ENCODE measurements at places on chromosomes 4 and X.
A peak's percentile ranks its signal among the peaks of the same experiment; 100 is the strongest.

GRCh38 chr4:41365681-41366080, 109.0 kb downstream of the UCHL1 start:
- DNase-seq: no peak

GRCh38 chr4:47010912-47011446, 17.6 kb upstream of the GABRA4 start:
- no peak for DNase-seq

- no peak for DNase-seq
These were observed 29.4 kb upstream of the KIAA0232 start for GRCh38 chr4:6753103-6753560.

DNA sequence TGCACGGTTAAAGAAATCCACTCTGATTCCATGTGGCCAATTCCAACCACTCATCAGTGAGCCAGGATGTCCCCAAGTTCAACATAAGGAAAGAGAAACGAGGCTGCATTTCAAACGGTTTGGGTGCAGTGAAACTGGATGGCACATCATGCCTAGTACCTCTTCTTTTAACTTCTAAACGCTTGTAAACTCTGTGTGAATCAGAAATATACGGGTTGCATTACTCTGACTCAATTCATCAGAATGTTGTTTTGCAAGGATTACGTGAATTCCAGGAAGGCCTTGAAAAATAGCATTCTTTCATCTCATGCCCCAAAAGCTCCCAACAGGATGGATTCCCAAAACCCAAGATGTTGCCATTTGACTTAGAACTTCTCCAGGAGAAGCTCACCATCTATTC, 270.4 kb downstream of the LDB2 start:
- DNase-seq: no peak

DNA sequence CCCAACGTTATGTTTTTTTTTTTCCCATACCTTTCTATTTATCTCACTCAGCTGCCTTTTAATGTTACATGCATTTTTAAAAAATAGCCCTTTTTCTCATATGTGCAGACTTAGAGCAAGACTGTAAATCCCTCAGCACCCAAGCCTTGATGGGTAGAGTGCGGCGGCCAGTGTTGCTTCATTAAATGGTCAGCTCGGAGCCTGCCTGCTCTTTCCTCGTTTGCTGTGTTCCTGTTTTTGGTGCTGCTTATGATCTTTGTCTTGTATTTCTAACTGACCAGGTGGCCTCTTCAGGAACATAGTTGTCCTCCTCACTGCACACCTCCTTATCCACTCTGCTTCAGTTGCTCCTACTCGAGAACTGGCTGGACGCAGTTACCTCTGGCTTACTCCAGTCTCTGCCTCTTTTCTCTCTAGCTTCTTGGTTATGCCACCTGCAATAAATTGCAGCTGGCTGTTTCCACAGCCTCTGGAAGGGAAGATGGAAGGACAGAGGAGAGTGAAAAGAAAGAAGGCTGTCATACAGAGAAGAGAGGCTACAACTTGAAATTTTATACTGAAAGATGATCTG, 10.7 kb downstream of the RBPJ start:
- no peak for DNase-seq

DNA sequence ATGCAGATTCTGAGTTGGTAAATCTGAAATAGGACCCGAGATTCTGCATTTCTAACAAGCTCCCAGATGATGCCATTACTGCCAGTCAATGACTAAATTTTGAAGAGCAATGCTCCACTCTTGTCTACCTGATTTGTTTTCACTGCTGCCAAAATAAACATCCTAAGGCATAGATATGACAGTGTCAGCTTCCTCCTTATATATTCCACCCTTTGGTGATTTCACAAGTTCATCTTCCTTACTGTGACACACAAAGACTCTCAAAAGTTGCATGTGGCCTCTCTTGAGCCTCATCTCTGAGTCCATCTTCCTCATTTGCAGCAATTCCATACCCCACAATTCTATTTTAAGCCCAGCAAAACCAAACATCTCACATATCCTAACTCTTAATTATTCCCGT, 110.9 kb downstream of the FBXW7 start:
- DNase-seq: no peak

GRCh38 chr4:104352211-104352610, 142.5 kb downstream of the CXXC4 start:
- DNase-seq: no peak

GRCh38 chr4:101710806-101711205, 79.7 kb upstream of the BANK1 start:
- DNase-seq: no peak

DNA sequence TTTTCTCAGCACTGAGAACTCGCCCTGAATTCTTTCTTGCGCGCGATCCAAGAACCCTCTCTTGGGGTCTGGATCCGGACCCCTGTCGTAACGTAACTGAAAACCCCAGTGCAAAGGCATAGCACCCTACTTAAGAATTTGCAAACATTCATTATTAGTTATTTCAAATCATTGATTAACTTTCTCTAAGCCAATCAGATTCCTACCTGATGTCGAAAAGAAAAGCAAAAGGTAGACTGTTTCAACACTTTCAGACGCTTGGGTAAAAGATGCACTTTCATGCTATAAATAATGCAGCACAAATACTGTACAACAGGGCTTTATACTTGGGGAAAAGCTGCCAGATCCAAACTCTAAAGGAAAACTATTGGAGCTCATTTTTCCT, 817 bp upstream of the WDR19 start:
- no peak for DNase-seq

- DNase-seq: peak; percentile 42
These were observed 31.5 kb downstream of the PRPS1 start for GRCh38 chrX:107659768-107660167.

DNA sequence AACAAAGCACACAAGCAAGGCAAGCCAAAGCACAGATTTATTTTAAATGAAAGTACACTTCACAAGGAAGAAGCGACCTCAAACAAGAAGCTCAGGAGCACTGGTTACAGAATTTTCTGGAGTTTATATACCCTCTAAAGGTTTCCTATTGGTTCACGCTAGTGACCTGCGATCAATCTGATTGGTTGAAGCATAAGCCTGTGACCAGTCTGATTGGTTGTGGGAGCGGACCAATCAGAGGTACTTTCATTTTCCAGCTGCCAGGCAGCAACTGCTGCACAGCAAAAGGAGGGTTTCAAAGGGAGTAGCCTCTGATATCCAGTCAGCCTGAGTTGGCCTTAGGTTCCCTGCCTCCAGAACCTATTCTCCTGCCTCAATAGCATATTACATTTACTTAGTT, 4.6 kb upstream of the AREG start:
- no peak for DNase-seq

DNA sequence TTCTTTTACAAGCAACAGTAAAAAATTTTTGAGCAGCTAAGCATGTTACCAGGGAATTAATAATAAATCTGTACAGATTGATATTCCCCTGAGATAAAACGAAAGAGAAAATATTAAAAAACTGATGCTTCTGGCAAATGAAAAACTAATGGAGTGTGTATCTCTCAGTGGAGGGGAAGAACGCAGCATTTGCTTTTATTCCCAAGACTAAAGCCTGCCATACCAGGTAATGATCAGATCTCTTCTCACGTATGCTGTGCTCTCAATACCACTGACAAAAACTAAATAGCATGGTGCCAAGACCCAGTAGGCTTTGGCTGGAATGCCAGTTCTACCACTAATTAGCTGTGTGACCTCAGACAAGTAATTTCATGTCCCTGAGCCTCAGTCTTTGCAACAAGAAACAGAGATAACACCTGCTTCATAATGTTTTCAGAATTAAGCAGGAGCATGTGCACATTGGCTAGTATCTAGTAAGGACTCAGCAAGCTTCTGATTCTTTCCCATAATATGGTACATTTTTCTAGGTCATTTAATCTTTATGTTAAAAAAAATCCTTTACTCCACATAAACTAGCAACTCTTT, 179.6 kb downstream of the CENPC start:
- no peak for DNase-seq

DNA sequence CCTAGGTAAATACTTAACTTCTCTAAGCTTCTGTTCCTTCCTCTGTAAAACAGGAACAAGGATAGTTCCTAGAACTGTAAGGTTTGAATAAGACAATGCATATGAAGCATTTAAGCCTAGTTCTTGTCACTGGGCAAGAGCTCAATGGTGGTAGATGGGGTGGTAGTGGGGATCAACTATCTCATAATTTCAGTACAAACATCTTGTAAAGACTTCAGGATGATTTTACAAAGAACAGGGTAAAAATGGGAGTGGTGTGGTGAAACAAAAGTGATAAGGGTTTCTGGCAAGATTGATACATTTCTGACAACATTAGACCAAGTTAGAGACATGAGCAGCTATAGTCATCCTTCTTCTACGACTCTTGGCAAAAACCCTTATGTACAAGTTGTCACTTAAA, 137.8 kb downstream of the SCFD2 start:
- no peak for DNase-seq

DNA sequence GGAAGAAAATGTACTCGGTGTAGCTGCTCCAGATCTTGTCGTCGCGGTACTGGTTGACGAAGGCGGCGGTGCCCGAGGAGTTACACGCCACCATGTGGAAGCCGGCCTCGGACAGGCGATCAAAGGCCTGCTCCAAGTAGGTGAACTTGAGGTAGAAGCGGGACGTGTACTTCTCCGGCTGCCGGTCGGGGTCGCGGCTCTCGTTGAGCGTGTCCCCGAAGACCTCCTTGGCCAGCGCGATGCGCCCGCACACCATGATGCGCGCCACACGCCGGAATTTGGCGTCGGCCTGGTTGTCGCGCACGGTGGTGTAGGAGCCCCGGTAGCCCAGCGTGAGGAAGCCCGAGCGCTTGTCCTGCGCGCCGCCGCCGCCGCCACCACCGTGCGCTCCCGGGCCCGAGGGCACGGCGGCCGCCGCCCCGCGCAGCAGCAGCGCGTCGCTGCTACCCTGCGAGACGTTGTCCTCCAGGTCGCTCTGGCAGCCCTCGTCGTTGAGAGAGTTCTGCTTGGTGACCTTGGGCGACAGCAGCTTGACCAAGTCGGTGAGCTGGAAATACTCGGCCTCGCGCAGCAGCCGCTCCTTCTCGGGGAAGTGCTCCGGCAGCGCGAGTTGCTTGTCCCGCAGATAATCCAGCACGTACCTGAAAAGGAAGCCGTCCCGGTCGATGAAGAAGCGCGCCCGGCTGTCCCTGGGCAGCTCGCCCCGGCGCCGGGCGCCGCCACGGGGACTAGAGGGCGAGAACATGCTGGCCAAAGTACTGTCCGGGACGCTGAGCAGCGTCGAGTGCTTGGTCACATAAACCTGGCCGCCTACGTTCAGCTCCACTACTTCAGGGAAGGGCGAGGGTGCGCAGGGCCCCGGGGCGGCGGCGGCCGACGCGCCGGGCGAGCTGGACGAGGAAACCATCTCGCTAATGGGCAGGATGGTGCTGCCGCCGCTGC, 775 bp downstream of the KCTD8 start:
- DNase-seq: no peak

GRCh38 chr4:129839687-129840086, 743.7 kb downstream of the C4orf33 start:
- DNase-seq: no peak

- no peak for DNase-seq
These were observed 6.1 kb upstream of the IGFBP7 start for GRCh38 chr4:57116245-57116644.

DNA sequence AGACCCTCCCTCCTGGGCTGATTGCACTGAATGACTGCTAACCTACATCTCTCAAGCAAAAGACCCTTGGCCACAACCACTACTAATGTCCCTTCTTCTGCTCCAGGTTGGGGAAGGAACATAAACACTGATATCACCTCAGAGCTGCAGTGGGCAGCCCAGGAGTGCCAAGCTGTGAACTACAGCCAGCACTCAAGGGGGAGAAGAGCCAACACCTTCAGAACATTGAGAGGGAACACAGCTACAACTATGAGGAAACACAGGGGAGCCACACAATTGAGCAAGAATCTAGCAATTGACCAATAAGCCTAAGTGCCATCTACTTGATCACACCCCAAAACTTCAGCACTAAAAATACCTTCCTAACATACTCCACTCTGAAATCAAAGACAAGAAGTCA, 222.8 kb downstream of the SPATA18 start:
- DNase-seq: no peak

DNA sequence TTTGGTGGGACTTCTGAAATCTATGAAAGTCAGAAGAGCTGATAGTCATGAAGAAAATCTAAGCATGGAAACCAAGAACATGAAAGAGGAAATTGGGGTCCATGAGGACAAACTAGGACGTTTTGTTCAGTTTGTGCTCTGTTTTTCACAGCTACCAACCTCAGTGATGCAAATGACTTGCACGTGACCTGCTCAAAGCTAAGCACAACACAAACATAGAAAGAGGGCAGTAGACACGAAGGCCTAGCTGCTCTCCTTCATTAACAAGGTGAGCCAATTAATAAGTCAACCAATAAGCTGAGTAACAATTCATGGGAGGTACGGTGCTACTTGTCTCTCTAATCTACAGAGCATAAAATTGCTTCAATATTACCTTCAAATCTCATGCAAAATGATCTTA, 684.1 kb downstream of the TRAM1L1 start:
- DNase-seq: no peak

DNA sequence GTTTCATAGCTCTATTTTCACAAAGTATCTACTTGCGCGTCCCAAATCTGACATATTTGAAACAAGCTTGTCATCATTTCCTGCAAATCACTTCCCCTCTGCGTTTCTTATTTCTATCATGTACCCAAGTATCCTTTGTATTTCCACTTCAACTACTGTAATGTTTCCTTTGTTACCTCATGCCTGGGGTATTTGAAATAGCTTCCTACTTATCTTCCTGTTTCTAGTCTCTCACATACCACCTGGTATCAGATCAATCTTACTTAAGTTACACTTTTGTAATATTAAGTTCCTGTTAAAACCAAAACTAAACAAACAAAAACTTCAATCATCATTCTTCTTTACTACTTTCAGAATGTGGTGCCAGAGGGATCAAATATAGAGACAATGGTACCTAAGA, 93.6 kb upstream of the SMAD1 start:
- no peak for DNase-seq

- DNase-seq: no peak
These were observed 975.8 kb downstream of the C4orf33 start for GRCh38 chr4:130071746-130072145.

- no peak for DNase-seq
These were observed 5.8 kb downstream of the AFAP1 start for GRCh38 chr4:7933651-7934510.

GRCh38 chr4:86264241-86264640, 95.6 kb downstream of the MAPK10 start:
- no peak for DNase-seq

GRCh38 chr4:55545641-55546505, 836 bp downstream of the CLOCK start:
- DNase-seq: peak; percentile 30

GRCh38 chr4:53455766-53456165, 78.3 kb downstream of the FIP1L1 start:
- DNase-seq: no peak
